Right cardiac atrium (tissue), 5 donors: ENCODE measurements at places on chromosomes 13 and 19.

DNA sequence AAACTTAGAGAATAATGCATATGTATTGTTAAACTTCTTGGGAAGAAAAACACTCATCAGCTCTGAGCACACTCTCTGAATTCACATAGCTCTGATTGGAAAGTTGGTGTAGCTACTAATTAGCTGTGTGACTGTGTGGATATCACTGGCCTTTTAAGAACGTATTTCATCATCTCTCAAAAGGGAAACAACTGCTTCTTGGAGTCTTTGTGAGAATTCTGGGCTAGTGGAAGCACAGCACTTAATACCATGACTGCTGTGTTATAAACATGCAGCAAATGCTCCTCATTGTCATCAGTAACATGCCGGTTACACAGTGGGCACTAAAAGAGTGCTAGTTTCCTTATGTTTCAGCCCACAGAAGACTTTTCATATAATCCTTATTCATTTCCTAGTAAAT, 220.9 kb upstream of the CSNK1A1L start:
- DNase-seq: no peak

DNA sequence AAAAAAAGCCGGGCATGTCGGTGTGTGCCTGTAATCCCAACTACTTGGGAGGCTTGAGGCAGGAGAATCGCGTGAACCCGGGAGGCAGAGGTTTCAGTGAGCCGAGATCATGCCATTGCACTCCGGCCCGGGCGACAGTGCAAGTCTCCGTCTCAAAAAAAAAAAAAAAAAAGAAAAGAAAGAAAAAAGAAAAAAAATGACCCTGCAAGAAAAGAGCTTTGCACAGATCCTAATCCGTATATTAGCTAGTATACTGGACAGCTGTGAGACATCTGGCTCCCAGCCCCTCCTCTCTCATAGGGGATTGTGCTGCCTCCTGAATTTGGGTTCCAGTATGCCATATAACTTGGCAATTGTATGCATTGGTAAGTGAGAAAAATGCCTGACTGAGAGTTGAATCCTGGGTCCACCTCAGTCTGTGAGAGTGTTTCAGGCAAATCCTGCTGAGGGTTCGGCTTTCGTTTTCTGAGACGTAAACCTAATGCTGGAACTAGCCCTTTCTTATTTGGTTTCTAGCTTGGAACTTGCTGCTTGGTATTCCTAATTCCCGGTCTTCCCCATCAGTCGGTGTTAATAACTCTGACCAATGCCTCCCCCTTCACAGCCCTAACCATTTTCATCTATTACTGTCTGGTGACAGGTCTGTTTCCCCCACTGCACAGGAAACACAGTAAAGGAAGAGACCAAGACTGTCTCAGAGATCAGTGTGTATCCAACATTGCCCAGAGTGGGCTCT, 1.3 kb upstream of the AKT2 start:
- DNase-seq: no peak

DNA sequence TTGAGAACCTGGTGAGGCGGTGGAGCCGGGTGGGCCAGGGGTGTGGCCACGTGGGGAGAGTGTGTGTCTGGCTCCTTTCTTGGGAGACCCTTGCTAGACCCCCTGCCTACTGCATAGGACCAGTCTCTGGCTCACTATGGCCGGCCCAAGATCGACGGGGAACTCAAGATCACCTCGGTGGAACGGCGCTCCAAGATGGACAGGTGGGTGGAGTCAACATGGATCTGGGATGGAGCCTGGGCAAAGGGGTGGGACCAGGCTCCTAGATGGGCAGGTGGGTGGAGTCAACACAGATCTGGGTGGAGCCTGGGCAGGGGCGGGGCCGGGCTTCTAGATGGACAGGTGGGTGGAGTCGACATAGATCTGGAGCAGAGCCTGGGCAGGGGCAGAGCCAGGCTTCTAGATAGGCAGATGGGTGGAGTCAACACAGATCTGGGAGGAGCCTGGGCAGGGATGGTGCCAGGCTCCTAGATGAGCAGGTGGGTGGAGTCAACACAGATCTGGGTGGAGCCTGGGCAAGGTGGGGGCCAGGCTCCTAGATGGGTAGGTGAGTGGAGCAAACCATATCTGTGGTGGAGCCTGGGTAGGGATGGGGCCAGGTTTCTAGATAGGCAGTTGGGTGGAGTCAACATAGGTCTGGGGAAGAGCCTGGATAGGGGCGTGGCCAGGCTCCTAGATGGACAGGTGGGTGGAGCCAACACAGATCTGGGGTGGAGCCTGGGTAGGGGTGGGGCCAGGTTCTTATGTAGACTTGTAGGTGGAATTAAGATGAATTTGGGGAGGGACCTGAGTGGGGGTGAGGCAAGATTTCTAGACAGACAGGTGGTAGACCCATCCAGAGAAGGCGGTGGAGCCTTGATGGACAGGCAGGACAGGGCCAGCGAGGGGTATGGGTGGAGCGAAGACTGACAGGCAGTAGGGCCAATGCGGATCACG, 56.5 kb downstream of the VAV1 start:
- no peak for DNase-seq

DNA sequence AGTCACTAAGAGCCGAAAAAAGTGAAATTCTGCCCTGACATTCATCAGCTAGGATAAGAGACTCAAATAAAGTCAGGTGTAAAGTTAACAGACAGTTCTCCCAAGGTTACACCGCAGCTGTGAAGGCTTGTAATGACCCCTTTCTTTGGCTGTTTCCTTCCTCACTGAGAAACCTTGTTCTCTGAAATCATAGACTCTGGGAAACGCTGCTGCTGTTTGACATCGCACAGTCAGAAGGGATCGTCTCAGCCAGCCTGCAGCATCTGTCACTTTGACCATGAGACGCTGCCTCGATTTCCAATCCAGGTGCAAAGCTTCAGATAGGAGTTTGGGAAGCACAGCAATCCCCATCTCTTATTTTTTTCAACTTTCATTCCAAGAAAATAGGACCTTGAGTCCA, 678 bp downstream of the BCAT2 start:
- DNase-seq: no peak

- no peak for DNase-seq
These were observed 866.7 kb upstream of the SPRY2 start for GRCh38 chr13:81207636-81208035.
